ENCODE measurements at places on chromosomes 16 and 17.

GRCh38 chr17:3669548-3669947 is 936 bp downstream of the EMC6 start:
- no peak for DNase-seq

GRCh38 chr16:31064882-31065461 is 9.1 kb downstream of the ZNF668 start:
- no peak for DNase-seq

- no peak for DNase-seq
Measured at GRCh38 chr16:84487358-84487757, 17.1 kb downstream of the MEAK7 start.

DNA sequence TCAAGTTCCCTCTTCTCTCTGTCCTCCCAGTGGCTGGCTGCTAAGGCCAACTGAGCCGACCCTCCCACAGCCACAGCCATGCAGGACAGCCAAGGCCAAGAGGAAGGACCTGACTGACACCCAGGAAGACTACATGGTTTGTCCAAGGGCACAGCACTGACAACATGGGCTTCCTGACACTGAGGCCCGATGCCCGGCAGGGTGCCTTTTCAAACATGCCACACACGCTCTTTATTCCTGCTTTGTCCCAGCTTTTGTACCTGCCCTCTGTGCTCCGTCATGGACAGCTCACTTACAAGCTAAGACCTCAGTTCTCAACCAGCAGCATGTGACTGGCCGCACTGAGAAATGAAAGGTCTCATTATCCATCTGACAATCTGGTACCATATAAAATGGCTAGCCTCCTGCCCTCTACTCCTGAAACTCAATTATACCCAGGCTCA is 45.8 kb downstream of the TEX2 start:
- DNase-seq: no peak

- DNase-seq: no peak
Measured at GRCh38 chr16:1414532-1415260, at the start of gene UNKL. UNKL (minus strand) TSS chr16:1414704; CDS start chr16:1414691, 13 bp downstream.

- no peak for DNase-seq
Measured at GRCh38 chr16:2002406-2003230, 7.0 kb downstream of the ZNF598 start.

GRCh38 chr17:72466199-72466598 is 345.4 kb downstream of the SOX9 start:
- DNase-seq: no peak

GRCh38 chr17:18986541-18987229 is 17.9 kb downstream of the FAM83G start:
- DNase-seq: no peak

- DNase-seq: no peak
Measured at GRCh38 chr17:15086776-15087295, 178.3 kb downstream of the PMP22 start.

DNA sequence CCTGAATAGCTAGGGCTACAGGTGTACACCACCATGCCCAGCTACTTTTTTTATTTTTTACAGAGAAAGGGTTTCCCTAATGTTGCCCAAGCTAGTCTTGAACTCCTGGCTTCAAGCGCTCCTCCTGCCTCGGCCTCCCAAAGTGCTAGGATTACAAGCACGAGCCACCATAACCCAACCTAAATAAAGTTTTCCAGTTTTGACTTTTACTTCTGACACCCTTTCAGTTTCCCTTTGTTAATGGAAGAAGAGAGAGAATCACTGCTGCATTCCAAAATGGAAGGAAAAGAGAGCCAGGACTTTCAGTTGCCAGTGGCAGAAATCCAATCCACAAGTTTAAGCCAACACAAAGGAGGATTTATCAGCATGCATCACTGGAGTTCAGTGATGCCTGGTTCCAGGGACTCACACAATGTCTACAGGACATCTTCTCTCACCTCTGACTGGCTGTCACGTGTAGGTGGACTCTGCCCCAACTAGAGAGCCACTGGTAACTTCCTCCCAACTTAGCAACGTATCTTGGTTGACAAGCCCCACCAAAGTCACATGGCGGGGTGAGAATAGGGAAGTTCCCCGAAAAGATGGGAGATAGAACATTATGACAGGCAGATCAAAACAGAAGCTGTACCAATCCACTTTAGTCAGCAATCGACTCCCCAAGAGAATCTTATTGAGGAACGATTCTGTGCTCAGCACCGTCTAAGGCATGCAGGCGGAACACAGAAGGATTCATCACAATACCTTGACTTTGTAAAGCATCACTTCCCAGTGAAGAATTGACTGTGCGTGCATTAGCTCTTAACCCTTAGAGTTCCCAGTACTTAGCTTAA is 46.5 kb downstream of the GAS7 start:
- DNase-seq: no peak

- no peak for DNase-seq
Measured at GRCh38 chr16:64586781-64587180, 535.1 kb downstream of the CDH11 start.

- DNase-seq: no peak
Measured at GRCh38 chr17:77697480-77698400, 260.8 kb upstream of the TNRC6C start.

DNA sequence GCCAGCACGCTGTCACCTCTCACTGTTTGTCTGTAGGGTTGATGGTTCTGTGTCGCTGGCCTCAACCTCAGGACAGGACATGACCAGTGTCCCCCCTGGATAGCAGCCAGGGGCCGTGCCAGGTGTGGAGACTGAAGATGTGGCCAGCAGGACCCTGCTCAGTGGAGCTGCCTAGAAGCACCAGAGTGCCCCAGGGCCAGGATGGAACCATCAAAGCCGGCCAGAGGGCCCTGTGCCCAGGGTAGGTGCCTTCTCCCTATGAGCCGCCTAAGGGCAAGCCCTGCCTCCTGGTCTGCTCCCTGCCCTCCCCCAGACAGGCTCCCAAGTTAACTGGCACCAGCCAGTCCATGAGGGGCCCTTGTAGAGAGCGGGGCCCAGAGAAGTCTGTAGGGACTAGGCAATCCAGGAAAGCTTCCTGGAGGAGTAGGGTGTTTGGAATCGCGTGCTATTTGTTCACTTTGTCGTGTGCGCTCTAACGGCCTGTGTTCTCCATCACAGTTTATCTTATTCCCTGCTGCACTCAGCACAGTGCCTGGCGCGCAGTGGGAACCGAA is 546 bp upstream of the NDUFB10 start:
- no peak for DNase-seq

- DNase-seq: no peak
Measured at GRCh38 chr17:7589891-7590691, at the start of gene SOX15. SOX15 (minus strand) TSS chr17:7590094; CDS start chr17:7589676, 418 bp downstream.

GRCh38 chr17:28173801-28174200 is 131.3 kb downstream of the NLK start:
- DNase-seq: no peak

DNA sequence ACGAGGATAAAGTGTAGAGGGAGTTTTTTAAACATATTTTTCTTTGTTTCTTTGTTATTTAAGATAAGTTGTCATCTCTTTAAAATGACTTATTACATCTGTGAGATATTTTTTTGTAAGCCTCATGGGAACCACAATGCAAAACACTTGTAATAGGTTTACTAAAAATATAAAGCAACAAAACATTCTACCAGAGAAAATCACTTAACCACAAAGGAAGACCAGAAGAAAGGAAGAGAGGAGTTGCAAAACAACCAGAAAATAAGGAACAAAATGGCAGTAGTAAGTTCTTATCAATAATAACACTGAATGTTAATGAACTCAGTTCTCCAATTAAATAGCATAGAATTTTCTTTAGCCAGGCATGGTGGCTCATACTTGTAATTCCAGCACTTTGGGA is 22.9 kb downstream of the DHRS7B start:
- DNase-seq: no peak

GRCh38 chr17:67672592-67673335 is 45.0 kb upstream of the NOL11 start:
- DNase-seq: no peak

DNA sequence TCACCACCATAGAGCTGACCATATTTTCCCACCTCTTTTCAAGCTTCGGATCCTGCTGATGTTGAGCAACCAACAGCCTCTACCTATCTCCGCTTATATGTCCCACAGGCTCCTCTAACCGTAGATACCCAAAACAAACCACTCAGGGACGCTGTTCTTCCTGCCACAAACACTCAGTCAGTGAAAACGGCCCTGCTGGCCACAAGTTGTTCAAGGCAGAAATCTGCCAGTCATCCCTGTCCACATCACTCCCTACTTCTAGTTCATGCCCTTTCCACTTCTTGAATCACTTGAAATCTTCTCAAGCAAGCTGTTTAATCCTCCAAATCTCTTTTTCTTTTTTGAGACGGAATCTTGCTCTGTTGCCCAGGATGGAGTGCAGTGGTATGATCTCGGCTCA is 7.9 kb downstream of the RABEP2 start:
- no peak for DNase-seq

GRCh38 chr16:10741844-10742243 is 1.8 kb upstream of the NUBP1 start:
- no peak for DNase-seq

GRCh38 chr17:7552621-7553051 is 3.8 kb downstream of the TNFSF12 start:
- DNase-seq: no peak
